ENCODE measurements at places on chromosomes 6 and 20.
A peak's percentile ranks its signal among the peaks of the same experiment; 100 is the strongest.

- DNase-seq: no peak
These were observed 22.1 kb downstream of the BLOC1S5 start for GRCh38 chr6:8041913-8042583.

GRCh38 chr20:9409352-9409751, 105.0 kb upstream of the LAMP5 start:
- DNase-seq: no peak

DNA sequence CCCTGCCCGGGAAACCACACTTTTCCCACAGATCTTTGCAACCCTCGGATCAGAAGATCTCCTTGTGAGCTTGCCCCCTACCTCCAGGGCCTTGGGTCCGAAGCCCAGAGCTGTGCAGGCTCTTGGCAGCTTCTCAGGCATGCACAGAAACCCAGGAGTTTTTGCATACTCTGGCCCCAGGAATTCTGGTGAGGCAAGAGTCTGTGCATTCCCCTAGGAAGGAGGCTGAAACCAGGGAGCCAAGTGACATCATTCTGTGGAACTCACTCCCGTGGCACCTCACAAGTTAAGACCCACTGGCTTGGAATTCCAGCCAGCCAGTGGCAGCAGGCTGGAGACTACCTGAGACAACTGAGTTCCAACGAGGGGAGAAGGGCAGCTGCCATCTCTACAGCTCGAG, 100.1 kb downstream of the TNFRSF21 start:
- no peak for DNase-seq

DNA sequence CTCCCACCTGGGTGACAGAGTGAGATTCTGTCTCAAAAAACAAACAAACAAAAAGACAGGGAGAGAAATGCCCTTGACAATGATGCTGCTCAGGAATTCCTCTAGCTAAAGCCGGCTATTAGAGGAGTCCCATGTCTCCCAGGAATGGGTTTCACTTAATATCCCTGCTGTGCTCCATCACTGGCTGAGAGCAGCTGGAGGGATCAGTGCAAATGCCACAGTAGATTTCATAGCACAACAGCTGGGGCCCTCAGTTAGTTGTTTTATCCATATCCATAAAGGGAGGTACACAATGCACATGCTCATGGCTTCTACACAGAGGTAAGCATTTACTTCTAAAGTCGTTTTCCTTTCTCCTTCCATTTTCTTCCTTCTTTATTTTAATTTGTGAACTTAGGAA, 742.0 kb upstream of the POU3F2 start:
- no peak for DNase-seq

DNA sequence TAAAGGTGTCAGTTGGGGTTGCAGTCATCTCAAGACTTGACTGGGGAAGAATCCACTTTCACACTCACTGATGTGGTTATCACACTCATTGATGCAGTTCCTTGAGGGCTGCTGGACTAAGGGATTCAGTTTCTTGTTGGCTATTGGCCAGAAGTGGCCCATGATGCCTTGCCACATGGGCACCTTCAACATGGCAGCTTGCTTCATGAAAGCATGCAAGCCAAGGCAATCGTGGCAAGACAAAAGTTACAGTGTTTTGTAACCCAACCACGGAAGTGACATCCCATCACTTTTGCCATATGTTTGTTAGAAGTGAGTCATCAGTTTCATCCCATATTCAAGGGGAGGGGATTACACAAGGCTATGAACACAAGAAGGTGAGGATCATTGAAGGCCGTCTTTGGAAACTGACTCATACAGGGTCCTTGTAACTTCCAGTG, 3.8 kb upstream of the RANBP9 start:
- no peak for DNase-seq

DNA sequence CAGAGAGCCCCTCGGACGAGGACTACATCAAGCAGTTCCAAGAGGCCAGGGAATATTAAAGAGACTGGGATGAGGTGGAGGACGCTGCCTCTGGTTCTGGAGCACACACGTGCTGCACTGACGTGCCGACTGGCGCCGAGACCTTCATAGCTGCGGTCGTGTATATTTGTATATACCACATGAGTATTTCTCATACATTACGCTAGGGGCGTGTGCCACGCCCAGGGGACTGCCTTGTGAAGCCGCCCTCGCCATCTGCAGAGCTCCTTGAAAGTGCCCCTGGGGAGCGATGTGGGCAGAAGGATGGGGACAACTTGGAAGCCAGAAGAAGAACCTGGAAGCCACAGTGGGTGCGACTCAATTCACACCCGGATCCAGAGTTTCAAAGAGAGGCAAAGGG, 78.3 kb downstream of the ISM1 start:
- DNase-seq: no peak

DNA sequence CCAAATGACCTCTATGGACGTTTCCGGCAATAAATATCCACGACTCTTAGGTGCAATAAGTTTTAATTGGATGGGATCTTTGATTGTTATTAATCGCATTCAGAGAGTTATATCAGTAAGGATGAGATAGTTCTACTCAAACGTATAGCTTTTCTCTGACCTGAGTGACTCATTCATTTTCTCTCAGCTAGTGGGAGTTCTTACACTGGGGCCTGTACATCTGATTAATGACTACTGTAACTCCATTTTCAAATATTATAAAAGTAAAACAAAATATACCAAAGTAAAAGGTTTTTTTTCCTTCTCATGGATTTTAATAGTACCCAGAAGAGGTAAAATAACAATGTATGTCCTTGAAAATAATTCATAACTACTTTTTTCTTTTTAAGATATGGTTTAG, 41.1 kb upstream of the SAMD5 start:
- no peak for DNase-seq

GRCh38 chr6:75273009-75273408, 11.6 kb downstream of the TMEM30A start:
- no peak for DNase-seq

GRCh38 chr6:70706491-70707123, 38.9 kb downstream of the SMAP1 start:
- DNase-seq: peak; percentile 47

GRCh38 chr6:5680095-5680494, 326.6 kb downstream of the NRN1 start:
- DNase-seq: no peak

DNA sequence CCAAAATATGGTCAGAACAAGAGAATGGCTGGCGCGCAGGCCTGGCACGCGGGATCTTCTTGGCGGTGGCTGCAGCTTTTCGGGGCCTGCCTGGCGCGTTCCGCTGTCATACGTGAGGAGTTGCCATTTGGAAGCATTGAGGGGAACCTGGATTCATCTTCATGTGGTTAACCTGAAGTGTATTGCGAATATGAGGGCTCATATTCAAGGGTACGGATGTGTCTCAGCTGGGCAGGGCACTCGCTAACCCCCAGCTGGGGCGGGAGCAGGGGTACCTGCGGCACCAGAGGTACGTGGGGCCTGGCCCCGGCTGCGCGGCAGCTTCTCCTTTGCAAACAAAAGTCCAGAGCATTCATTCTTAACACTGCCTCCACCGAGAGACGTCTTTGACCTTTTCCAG, 605.6 kb downstream of the QKI start:
- DNase-seq: no peak

GRCh38 chr20:33862709-33863403, 51.7 kb downstream of the CHMP4B start:
- no peak for DNase-seq

Data from NCI-H1694 treated with DMSO at 0.1 percent for 48 hours (cell line).